ENCODE measurements at places on chromosomes 6 and 20.

- no peak for DNase-seq
These were observed 106.1 kb downstream of the RIN2 start for GRCh38 chr20:19864130-19864529.

- DNase-seq, result no peak
These were observed 132.1 kb downstream of the ZDHHC14 start for GRCh38 chr6:157513004-157513603.

DNA sequence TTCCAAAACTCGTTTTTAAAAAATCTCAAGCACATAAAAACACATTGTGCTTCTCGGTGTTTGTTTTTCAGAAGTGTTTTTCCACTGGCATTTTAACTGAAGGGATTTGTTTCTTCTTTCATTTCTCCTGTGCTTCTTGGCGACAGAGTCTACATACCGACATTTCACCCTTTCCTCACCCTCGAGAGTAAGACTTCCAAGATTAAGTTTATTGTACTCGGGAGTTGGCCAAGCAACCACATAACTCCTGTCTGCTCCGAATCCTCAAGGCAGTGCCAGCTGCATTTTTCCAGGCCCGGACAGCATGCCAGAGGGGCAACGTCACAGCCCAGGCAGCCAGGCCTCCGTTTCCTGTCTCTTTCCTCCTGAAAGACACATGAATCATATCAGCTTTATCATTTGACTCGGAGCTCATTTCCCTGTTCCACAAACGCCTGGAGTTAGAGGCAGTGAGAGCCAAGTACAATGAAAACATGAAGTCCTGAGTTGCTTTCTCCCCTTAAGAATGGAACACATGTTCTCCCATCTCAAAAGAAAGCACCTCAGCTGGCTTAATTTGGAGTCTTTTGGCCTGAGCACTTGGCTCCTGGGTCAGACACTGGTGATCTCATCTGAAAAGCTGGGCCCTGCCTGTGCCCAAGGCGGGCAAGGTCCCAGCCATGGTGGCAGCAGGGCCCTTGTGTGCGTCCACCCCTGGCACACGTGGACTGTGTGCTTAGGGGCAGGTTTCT lies 23.2 kb upstream of the FAM50B start:
- DNase-seq, result peak; percentile 93

DNA sequence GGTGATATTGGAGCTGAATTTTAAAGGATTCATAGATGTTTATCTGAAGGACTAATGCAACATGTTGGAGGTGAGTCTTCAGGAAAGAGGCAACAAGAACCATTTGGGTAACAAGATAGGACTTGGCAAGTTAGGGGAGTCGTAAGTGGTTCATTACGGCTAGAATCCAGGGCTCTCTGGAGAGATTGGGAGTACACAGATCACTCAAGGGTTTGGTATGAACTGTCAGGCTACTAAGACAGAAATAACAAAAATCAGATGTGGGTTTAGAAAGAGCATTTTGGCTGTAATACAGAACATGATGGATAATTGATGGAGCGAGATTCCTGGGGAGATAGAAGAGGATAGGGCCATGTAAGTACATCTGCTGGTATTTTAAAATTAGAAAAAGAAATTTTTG lies 86.3 kb upstream of the ESR1 start:
- DNase-seq, result no peak

- no peak for DNase-seq
These were observed 11.2 kb upstream of the TTK start for GRCh38 chr6:79993012-79993910.

GRCh38 chr6:33908025-33908424 lies 104.2 kb upstream of the MLN start:
- peak; percentile 13 for DNase-seq
